Dermis microvascular lymphatic vessel endothelial cell (primary cell): ENCODE measurements at places on chromosomes 3 and 15.

DNA sequence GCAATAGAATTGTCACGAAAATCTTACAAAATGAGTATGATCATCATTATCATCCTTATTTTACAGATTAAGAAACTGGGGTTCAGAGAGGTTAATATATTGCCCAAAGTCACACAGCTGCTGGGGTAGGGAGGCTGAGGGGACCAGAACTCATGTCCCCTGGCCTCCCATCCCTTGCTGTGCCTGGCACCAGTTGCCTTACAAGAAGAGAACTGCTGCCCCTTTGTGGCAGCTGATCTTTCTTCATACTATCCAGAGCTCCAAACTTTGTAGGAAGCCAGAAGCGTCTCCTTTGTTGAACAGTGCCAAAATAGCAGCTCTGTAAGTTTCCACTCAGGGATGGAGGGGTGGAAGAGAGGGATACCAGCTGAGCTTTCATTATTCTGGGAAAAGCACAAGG, 236.8 kb upstream of the TBC1D5 start:
- DNase-seq = no peak

DNA sequence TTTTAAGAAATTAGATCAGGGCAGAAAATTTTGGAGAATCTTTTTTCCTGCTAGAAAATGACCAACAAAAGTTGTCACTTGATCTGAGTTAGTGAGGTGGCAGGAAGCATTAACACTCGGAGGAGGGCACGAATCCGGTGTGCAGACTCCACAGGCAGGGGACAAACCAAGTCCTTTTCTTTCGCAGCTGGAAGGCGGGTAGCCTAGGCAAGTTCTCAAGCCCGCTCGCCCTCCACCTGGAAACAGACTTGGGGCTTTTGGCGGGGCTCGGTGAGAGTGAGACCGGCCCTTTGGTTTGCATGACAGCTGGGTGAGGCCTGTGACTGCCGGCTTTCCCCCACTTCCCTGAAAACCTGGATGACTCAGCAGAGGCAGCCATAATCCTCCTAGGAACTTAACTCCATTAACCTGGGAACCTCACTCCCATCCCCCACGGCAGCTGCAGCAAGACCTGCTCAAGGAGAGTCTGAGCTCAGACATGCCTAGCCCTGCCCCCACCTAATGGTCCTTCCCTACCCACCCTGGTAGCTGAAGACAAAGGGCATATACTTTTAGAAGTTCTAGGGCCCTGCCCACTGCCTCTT, 134.8 kb downstream of the MFSD1 start:
- DNase-seq = no peak

- no peak for DNase-seq
Measured at GRCh38 chr15:41474941-41475340, 18.7 kb upstream of the ITPKA start.

- DNase-seq = no peak
Measured at GRCh38 chr3:50226888-50227389, 9.1 kb upstream of the GNAI2 start.

DNA sequence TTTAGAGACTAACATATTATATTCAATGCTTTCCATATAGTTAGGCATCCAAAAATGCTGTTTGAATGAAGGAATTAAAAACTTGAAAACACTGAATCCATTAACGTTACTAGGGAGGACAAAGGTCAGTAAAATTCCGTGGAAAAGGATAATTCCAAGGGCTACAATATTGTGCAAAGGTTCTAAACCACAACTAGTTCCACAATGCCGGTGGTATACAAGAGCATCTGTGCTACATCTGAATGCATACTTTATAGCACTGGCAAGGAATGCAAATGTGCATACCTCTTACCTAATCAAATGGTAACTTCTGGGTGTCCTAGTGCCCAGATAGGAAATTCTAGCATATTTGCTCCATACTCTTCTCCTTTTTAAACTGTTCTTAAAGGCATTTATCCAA, 2.2 kb downstream of the ICE2 start:
- DNase-seq = no peak

- no peak for DNase-seq
Measured at GRCh38 chr3:1381647-1382036, 288.8 kb downstream of the CNTN6 start.

GRCh38 chr3:123011447-123011846, 16.1 kb downstream of the SEMA5B start:
- DNase-seq = no peak

GRCh38 chr3:168933614-168934013, 729.9 kb downstream of the MECOM start:
- no peak for DNase-seq

GRCh38 chr3:76470285-76470684, 569.6 kb upstream of the ROBO2 start:
- DNase-seq = no peak

- DNase-seq = no peak
Measured at GRCh38 chr15:24823473-24823872, 131.3 kb upstream of the SNRPN start.

DNA sequence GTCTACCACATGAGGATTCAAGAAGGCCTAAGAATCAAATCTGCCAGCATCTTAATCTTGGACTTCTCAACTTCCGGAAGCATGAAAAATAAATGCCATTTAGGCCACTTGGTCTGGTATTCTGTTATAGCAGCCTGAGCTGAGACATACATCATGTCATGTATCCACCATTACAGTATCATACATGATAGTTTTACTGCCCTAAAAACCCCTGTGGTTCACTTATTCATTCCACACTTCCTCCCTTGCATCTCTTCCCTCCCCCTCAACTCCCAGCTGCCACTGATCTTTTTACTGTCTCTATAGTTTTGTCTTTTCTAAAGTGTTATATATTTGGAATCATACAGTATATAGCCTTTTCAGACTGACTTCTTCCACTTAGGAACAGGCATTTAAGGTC, 161.8 kb downstream of the SNRK start:
- DNase-seq = no peak

DNA sequence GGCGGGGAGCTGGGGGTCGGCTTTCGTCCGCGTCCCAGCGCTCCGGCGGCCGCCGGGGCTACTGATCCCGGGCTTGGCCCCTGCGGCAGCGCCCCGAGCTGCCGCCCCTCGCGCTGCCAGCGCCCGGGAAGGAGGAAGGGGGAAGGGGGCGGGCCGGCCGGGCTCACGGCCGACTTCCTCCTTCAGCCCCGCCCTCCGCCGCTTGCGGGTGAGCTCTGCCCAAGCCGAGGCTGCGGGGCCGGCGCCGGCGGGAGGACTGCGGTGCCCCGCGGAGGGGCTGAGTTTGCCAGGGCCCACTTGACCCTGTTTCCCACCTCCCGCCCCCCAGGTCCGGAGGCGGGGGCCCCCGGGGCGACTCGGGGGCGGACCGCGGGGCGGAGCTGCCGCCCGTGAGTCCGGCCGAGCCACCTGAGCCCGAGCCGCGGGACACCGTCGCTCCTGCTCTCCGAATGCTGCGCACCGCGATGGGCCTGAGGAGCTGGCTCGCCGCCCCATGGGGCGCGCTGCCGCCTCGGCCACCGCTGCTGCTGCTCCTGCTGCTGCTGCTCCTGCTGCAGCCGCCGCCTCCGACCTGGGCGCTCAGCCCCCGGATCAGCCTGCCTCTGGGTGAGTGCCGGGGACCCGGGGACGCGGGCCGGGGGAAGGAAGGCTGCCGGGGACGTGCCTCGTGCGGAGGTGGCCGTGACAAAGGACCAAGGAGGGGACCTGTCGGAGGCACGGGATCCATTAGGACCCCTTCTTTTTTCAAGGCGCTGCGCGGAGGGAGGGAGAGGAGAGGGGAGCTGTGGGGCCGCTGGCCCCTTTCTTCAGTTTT, at the start of gene SEMA4B:
TSS of gene SEMA4B (plus strand) at position 201 of the 814 bp plus-strand sequence. CDS start at position 450, 249 bp downstream.
- DNase-seq = peak; percentile 49

DNA sequence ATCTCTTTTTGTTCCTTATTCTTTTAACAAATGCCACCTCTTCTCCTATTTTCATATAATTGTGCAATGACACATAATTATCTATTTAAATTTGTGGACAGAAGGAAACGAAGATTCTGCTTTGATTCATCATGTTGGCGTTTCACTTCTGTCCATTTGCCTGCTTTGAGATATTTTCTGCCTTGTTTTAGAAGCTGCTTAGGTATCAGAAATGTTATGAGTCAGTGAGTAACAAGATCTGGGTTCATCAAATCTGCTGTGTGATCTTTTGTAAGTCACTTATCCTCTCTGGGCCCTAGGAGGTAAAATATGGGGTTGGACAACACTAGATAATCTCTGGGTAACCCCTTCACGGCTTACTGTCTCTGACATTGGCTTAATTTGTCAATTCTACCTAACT, 7.3 kb upstream of the MINDY4B start:
- DNase-seq = no peak

- DNase-seq = no peak
Measured at GRCh38 chr3:129934234-129935123, 40.0 kb upstream of the TRH start.

DNA sequence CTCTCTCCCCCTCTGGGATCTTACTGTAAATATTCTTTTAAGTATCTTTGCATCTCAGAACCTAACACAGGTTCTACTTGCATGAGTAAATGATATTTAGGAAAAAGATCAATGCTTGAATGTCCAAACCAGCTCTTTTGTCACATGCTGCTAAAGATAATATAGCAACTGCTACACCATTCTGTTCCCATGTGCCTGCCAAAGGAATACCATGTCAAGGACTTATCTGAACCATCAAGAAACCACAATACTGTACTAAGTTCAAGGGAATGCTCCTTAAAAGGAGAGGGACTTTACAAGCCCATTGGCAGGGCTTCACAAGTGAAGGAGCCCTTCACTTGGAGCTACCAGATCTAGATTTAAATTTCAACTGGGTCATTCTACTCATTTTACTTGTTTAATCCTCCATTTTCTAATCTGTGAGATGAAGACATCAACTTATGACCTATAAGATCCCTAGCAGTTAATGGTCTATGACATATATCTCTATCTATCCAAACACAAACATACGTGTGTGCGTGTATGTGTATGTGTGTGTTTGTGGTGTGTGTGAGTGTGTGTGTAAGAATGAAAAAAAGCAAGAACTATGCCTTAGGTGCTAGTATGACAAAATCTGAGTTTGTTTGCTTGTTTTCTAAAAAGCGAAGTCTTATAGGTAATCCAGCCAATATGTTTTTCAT, 13.0 kb upstream of the SEC62 start:
- DNase-seq = no peak

DNA sequence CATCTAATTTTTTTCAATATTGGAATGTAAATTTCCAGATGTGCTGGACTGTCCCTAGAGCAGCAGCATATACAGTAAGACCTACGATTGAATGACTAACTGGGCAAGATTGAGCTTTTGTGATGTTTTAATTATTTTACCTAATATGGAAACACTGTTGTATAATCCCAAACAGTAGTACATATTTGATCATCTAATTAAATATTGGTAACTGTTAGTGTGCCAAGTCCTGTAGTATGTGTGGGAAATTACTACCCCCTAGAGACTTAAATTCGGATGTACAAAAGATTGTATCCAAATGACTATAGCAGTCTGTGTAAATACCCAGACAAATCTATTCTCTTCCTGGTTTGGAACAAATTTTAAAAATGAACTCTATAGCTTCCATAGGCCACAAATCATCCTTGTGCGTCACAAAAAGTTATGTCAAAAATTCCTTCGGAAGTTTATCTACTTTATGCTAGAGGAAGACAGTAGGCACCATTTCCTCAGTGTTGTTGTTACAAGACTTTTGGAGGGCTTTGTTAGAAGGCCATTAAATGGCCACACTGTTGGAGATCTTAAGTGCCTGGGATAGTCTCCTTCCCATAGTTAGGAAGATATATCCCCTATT, 41.6 kb downstream of the NKIRAS1 start:
- DNase-seq = no peak

- no peak for DNase-seq
Measured at GRCh38 chr15:101178931-101179330, 72.9 kb downstream of the CHSY1 start.

GRCh38 chr3:136708333-136708985, 43.7 kb downstream of the STAG1 start:
- DNase-seq = no peak

DNA sequence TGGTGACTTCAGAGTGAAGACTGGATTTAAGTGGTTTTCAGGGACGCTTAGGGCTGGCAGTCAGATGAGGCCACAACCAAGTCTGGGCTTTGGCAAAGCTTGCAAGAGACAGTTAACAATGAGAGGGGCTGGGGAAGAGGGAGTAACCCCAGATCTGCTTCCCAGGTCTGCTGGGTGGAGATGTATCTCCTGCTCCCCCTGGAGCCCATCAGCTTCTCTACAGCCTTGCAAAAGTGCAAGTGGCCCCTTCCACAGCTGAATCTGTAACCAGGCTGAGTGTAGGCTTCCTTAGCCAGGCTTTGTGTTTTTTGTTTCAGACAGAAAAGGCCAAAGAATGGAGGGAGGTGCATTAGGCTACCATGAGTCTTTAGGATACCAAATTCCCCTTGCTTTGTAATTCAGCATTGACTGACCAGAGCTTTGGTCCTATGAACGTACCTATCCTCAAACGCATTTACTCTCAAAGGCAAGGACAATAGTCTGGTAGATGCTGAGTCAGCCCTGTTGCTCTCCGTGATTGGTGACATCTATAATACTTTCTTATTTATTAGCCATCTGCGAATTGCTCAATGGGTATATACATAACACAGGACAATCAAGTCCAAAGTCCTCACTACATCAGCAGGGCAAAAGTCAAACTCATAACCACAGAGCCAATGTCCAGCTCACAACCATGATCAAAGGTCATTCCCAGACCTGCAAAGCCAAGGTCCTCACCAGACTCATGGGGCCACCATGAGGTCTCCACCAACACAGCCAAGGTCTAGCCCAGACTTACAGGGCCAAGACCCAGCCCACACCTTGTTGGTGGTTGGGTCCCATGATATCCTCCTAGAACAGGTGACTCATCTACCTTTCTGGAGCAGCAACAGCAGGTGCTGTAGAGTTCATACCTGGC, 17.1 kb downstream of the CCDC13 start:
- DNase-seq = no peak

DNA sequence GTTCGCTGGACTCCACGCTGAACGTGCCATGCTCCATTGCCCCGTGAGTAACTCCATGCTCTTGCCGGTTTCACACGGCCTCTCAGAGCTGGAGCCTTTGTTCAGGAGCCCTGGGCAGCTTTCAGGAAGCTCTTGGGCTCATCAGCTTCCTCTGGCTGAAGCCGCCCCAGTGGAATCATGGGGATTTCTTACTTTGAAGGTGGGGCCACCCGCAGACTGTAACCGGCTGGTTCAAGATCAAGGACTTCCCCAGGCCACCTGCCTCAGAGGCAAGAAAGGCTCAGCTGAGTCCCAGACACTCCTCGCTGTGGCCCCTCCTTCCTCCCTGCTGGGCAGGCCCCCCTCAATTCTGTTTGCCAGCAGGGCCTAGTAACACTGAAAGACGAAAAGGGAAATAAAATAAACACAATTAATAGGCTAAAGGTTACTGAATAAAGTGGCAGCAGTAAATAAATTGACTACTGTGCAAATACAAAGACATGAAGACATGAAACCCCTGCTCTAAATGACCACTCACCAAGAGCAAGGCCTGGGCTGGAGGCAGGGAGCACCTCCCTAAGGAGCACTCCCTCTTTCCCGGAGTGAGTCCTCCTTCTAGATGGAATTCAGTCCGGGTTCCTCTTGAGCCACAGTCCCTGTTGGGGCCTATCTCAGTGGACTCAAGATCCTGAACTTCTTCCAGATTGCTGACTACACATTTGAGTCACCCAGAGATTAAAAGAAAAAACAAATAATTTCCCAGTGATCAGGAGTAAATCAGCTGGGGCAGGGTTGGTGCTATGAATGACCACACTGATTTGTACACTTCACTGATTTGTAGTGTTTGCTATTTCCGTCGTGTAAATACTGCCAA, 51.0 kb downstream of the ZDHHC19 start:
- DNase-seq = peak; percentile 70

GRCh38 chr3:159899166-159899565, 89.5 kb upstream of the IL12A start:
- DNase-seq = no peak

- DNase-seq = no peak
Measured at GRCh38 chr3:73707772-73708171, 83.0 kb upstream of the PDZRN3 start.

- no peak for DNase-seq
Measured at GRCh38 chr3:136141891-136142290, 54.2 kb downstream of the MSL2 start.
